Activated CD4-positive, alpha-beta T cell treated with anti-CD3 and anti-CD28 coated beads for 36 hours (primary cell): ENCODE measurements at places on chromosomes 7 and 10. TPM values are rescaled to one million over a fixed set of nuclear protein-coding genes. Genes with fewer than 3 reads are reported as not detected.

Gene UCN3
- not detected for total RNA-seq

Gene GRID2IP
- total RNA-seq: 0.05 TPM

Gene SLC37A3
- total RNA-seq: 47.5 TPM

- H3K36me3 ChIP-seq: peaks cover 36% of the 10 kb centered on the region
- H3K4me1 ChIP-seq: peaks cover 19% of the 10 kb centered on the region
- peaks cover 11% of the 10 kb centered on the region for H3K27me3 ChIP-seq
- no peak overlapping the region for H3K27ac ChIP-seq
Observed at GRCh38 chr7:101159696-101160674, 5.4 kb downstream of the VGF start.

- no peak overlapping the region for H3K4me3 ChIP-seq
- DNase-seq: no peak
- H3K27ac ChIP-seq: no peak overlapping the region
Observed at GRCh38 chr7:110962374-110962773, 128.6 kb upstream of the LRRN3 start.

DNA sequence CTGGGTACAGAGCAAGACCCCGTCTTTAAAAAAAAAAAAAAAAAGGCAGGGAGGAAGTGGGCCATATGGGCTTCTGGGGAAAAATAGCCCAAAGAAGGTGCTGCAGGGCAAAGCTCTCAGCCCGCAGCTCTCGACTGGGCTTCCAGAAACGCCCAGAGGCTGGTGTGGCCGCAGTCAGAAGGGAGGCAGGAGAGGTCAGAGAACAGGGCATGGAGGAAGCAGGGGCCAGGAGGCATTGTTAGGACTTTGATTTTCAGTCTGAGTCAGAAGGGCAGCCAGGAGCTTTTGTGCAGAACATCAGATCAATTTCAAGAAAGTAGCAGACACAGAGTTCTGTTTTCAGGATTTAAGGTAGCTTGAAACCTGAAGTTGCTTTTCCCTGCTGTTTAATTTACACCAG lies 35.3 kb upstream of the CYTH3 start:
- H3K4me1 ChIP-seq: no peaks in the 10 kb centered on the region
- H3K4me3 ChIP-seq: no peak overlapping the region
- no peaks in the 10 kb centered on the region for H3K27me3 ChIP-seq
- H3K27ac ChIP-seq: no peak overlapping the region
- DNase-seq: no peak
- no peaks in the 10 kb centered on the region for H3K36me3 ChIP-seq

- H3K36me3 ChIP-seq: no peaks in the 10 kb centered on the region
- DNase-seq: no peak
- no peak overlapping the region for H3K27ac ChIP-seq
- no peaks in the 10 kb centered on the region for H3K27me3 ChIP-seq
- H3K4me1 ChIP-seq: peaks cover 58% of the 10 kb centered on the region
- H3K4me3 ChIP-seq: no peak overlapping the region
Observed at GRCh38 chr7:30302656-30303311, 18.4 kb downstream of the ZNRF2 start.

GRCh38 chr10:17951868-17952371 lies at the start of gene SLC39A12:
Gene SLC39A12 (plus strand): TSS chr10:17951918. CDS start chr10:17953277, 1,359 bp downstream.
- peaks cover 2% of the 10 kb centered on the region for H3K27me3 ChIP-seq
- H3K4me3 ChIP-seq: no peak within 1 kb of the TSS
- DNase-seq: no peak

GRCh38 chr10:26728957-26729356 lies 31.5 kb downstream of the PDSS1 start:
- H3K27ac ChIP-seq: no peak overlapping the region
- no peaks in the 10 kb centered on the region for H3K27me3 ChIP-seq
- H3K36me3 ChIP-seq: peaks cover 50% of the 10 kb centered on the region
- no peaks in the 10 kb centered on the region for H3K4me1 ChIP-seq
- no peak overlapping the region for H3K4me3 ChIP-seq

GRCh38 chr7:36312064-36312914 lies 77.4 kb upstream of the ANLN start:
- no peak overlapping the region for H3K27ac ChIP-seq
- DNase-seq: peak; percentile 53
- H3K27me3 ChIP-seq: no peaks in the 10 kb centered on the region

DNA sequence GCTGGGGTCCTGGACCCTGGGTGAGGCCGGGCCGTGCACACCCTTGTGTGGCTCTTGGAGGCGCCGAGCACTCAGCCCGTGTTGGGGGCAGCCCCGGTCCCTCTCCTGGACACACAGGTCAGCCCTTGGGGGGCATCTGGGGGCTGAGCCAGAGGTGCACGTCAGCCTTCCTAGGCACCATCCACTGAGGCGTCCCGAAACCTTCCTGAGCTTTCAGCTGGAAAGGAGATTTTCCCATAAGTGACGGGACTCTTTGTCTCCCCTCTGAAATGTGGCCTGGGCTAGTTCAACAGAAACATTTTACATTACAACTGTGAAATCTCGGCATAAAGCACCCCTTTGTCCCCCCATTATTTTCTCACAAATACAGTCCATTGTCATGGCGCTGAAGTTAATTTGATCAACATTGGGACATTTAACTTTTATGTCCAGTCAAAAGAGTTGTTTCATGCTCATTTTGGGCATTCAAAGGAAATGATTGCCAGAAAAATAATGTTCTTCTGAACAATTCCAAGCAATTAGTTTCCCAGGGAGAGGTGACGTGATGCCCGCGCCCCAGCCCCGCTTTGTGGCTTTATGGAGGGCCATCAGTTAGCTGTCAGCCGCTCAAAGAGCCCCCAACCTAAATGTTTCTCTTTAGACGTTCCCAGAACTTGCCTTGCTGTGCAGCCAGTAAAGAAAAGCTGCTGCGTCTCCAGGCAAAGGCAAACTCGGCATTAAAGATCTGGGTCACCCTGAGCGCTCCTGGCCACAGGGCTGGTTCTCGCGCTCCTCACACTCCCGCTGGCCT lies 70.8 kb downstream of the NKX6-2 start:
- H3K27me3 ChIP-seq: no peaks in the 10 kb centered on the region
- H3K4me3 ChIP-seq: no peak overlapping the region
- no peak overlapping the region for H3K27ac ChIP-seq
- DNase-seq: no peak

- no peaks in the 10 kb centered on the region for H3K27me3 ChIP-seq
- DNase-seq: no peak
- no peak overlapping the region for H3K27ac ChIP-seq
- H3K36me3 ChIP-seq: peaks cover 11% of the 10 kb centered on the region
Observed at GRCh38 chr10:6342096-6342685, 139.5 kb downstream of the PFKFB3 start.
